ENCODE measurements at places on chromosomes 1 and 21.

- no peak for DNase-seq
Observed at GRCh38 chr1:19797827-19798226, 1.9 kb downstream of the TMCO4 start.

DNA sequence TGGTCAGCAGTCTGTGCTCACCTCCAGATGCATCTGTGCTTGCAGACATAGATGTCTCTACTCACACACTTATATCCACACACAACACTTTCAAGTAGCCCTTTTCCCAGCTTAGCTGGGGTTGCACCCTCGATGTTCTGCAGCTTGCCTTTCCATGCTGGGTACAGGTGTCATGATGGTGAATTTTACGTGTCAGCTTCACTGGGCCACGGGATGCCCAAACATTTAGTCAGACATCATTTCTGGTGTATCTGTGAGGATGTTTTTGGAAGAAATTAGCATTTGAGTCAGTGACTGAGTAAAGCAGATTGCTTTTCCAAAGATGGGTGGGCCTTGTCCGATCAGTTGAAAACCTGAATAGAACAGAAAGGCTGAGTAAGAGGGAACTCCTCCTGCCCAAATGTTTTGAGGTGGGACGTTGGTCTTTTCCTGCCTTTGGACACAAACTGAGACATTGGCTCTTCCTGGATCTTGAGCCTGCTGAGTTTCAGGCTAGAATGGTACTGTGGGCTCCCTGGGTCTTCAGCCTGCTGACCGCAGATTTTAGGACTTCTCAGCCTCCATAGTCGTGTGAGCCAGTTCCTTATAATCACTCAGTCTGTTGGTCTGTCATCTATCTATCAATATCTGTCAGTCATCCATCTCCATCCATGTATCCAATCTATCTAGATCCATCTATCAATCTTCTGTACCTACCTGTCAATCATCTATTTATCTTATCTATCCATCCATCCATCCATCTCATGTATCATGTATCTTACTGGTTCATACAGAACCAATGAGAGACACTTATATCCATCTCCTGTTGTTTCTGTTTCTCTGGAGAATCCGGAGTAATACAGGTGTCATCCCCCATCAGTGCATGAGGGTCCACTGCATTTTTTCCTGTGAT, 12.7 kb upstream of the OBSCN start:
- DNase-seq, result no peak

DNA sequence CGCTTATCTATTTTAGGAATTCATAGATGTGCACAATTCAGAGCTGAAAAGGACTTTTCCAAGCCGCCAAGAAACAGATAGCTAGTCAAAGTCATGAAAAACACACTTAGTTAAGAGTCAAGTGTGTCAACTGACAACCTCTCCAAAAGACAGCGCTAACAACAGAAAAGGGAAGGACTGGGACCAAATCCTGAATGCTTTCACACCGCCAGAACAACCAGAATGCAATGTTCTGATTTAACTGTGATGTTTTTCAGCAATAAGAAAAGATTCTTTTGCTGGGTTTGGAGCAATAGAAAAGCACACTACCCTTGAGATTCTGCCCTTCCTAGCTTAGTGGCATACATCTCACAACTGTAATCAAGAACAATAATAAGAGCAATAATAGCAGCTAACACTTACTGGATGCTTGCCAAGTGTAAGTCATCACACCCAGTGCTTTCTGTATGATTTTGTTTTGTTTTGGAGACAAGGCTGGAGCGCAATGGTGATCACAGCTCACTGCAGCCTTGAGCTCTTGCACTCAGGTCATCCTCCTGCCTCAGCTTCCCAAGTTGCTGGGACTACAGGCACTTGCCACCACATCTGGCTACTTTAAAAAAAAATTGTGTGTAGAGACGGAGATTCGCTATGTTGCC, 33.9 kb upstream of the SDC3 start:
- DNase-seq, result no peak

DNA sequence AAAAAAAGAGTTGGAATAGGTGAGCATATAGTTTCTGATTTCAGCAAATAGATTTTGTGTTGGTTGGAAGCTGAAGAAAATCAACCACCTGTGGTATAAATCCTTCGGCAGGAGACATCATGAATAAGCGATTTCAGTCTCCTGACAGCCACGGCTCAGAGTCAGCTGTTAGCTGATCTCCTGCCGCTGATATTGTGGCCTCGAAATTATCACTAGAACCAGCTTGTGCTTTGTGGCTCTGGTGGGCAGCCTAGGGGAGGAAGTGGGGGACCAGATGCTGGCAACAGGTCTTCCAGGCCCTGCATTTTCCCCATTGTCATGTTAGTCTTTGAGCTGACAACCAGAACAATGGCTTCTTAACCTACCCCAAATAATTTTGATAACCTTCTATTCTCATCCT, 842 bp upstream of the GCSAML start:
- DNase-seq, result no peak

DNA sequence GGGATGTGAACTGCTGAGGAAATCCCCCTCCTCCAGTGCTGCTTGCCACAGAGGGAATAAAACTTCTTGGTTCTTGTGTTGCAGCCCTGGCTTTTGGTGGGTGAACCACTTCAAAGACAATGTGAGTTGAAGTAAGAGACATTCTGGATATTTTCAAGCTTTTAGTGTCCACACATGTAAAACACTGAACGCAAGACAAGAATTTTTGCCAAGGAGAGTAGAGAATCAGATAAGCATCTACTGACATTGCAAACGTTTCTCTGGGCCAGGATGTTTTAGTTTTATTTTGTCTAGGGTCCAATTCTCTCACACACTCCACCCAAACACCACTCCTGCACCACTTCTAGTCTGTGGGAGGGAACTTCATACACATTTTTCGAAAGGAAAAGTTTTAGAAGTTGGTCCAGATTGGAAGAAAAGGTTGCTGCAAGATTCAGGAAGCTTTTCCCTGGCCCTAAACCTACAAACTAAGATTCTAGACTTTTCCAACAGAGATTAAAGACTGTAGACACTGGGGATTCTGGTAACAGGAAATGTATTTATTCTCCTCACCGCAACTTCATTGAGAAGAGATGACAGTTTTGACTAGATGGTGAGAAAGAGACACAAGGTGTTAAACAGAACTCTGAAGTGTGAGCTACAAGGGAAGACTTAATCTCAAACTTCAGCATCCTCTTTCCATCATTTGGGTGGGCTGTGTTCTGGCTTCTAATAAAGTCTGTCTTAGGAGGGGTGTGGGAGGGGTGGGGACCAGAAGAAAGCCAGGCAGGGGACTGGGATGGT, 16.1 kb downstream of the FASLG start:
- no peak for DNase-seq
